Fibroblast of the aortic adventitia (primary cell): ENCODE measurements at places on chromosomes 3 and 15.

- peak; percentile 52 for DNase-seq
Observed at GRCh38 chr15:74631935-74632560, 16.4 kb downstream of the CLK3 start.

- peak; percentile 29 for DNase-seq
Observed at GRCh38 chr3:139572847-139573672, 33.5 kb upstream of the RBP1 start.

DNA sequence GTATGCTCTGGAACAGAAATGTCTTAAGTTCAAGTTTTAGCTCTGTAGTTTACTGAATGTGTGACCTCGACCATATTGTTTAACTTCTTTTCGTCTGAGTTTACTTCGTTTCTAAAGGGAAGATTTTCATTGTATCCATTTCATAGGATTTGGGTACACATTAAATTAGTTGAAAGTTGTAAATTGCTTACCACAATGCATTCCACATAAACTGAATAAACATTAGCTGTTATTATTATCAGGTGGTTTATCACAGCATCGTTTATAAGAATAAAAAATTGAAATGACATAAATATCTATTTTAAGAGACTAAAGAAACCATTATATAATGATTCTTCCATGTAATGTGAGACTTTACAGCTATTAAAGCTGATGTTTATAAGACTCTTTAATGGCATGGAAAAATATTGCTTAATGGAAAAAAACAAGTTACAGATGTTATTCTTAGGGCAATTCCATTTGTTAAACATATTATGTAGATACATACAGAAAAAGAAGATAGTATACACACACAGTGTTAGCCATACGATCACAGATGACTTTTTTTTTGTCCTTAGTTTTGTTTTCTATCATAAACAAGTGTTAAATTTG, 342.3 kb upstream of the SGO1 start:
- no peak for DNase-seq

- DNase-seq = no peak
Observed at GRCh38 chr3:42110631-42111030, 19.5 kb downstream of the TRAK1 start.

DNA sequence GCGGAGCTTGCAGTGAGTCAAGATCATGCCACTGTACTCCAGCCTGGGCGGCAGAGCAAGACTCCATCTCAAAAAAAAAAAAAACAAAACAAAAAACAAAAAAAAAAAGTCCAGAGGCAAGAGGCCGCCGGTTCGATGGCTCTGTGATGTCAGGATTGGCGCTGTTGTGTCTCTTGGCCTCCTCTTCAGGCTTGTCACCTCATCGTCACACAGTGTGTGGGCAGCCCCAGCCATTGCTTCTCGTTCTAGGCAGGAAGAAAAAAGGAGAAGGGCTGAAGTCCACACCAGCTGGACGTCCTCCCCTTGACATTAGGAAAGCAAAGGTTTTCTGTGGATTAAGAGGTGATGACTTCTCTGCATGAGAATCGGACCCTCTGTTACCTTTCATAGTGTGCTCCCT, 191.1 kb downstream of the NSMCE3 start:
- no peak for DNase-seq

GRCh38 chr15:92870010-92870591, 30.0 kb upstream of the CHD2 start:
- peak; percentile 26 for DNase-seq

- DNase-seq = no peak
Observed at GRCh38 chr3:65497846-65498245, 540.9 kb downstream of the MAGI1 start.

DNA sequence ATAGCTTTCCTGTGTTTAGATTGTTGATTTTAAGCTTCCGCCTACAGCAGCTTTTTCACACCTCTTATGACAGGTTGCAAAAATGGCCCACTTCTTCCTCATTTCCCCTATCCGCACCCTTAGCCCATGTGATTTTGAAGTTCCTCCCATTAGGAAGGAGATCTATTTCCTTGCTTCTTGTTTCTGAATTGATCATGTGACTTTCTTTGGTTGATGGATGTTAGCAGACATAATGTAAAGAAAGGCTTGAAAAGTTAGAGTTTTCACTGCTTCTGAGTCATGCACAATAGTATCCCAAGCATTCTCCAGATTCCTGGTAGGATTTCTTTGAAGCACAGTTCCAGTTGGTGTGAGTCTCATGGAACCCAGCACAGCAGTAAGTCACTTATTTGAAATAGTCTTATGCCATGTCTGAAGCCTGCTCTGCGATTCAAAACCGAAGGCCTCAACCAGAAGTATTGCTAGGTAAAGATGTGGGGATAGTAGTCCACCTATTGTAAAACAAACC, 76.6 kb downstream of the EDEM1 start:
- no peak for DNase-seq

DNA sequence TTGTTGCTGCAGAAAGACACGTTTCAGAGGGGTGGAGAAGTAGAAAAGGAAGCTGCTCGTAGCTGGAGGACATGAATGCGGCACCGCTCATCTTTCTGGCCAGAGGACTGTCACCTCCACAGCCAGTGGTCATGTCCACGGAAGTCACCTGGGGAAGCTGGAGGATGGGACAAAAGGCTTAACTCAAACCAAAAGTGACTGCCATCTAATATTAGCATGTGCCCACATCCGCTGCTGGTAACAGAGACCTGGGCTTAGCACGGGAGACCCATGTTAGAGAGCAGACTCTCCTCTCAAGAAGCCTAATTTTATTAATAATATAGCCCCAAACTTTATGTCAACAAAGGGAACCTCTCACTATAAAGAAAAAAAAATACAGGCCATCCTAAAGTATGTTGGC, 5.9 kb downstream of the MEX3B start:
- no peak for DNase-seq

DNA sequence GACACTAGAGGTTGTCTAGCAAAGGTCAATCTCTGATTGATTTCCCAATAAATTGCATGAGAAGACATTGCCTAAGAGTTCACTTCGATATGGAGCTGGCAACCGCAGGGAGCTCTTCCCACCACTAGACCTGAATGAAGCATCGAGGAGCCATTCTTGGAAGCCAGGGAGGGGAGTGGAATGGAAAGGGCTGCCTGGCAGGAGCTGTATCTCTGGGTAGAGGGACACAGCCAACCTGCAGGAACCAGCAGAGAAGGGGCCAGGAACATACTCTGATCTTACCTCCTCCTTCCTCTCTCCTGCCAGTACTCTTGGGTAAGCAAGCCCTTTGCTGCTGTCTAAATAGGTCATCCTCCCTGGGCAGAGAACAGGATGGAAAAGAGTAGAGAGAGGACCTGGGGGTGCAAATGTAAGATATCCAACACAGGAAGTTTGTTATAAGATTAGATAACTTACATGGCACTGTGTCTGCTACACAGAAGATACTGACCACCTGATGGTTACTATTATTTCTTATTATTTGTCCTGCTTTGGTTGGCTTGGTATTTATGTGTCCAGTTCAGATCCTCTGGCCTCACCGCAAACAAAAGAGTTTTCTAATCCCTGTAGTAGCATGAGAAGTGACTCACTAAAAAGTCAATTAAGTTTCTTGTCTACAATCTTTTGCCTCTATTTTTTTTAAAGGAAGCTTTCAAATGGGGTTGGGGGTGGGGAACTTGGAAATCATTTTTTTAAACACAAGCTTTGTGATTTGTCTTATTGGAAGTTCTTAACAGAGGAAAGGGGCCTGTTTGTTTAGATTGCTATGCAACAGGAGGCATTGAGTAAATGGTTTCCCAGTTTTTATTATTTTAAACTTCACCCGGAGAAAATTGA, 156.7 kb upstream of the TSC22D2 start:
- DNase-seq = peak; percentile 52

GRCh38 chr15:62118520-62119226, 46.4 kb downstream of the C2CD4B start:
- no peak for DNase-seq
